ENCODE measurements at places on chromosomes 12 and 14. TPM values are rescaled to one million over a fixed set of nuclear protein-coding genes. Genes with fewer than 3 reads are reported as not detected.

The LRRC10 gene
- total RNA-seq, result not detected

DNA sequence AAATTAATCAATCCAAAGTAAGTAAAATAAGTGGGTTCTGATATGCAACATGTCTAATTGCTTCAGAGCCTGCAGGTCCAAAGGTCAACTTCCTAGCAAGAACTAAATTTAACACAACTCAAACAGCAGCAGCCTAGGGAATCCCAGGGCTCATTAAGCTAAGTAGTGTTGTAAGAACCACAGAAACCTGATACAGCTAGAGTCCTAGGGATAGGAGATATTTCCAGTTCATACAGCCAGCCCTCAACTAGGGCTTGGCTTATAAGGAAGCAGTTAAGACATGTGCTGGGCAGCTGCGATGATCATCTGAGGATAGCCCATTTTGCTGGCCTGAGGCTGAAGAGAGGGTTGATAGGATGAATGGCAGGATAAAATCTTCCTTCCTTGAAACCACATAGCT is at the start of gene OR4Q3:
OR4Q3 (plus strand) TSS at position 316 of the 400 bp plus-strand sequence.
- H3K27ac ChIP-seq, result no peak within 1 kb of the TSS
- no peaks in the 10 kb centered on the region for H3K4me1 ChIP-seq
- no peak for DNase-seq
- H3K36me3 ChIP-seq, result no peaks in the 10 kb centered on the region

- no peaks in the 10 kb centered on the region for H3K36me3 ChIP-seq
- H3K27me3 ChIP-seq, result peaks cover 75% of the 10 kb centered on the region
- H3K4me1 ChIP-seq, result peaks cover 8% of the 10 kb centered on the region
- peak overlapping the region; percentile 77 for H3K4me3 ChIP-seq
- no peak for DNase-seq
These were observed 34.9 kb upstream of the STON2 start for GRCh38 chr14:81435048-81435390.

The RAPGEF3 gene
- total RNA-seq, result 0.94 TPM

- H3K27ac ChIP-seq, result no peak overlapping the region
- peaks cover 2% of the 10 kb centered on the region for H3K36me3 ChIP-seq
- peaks cover 3% of the 10 kb centered on the region for H3K4me1 ChIP-seq
- no peak overlapping the region for H3K4me3 ChIP-seq
These were observed 217.5 kb upstream of the PPFIA2 start for GRCh38 chr12:81976661-81977060.

GRCh38 chr14:38941488-38941887 is 161.5 kb downstream of the SEC23A start:
- H3K27ac ChIP-seq, result no peak overlapping the region
- H3K27me3 ChIP-seq, result peaks cover 2% of the 10 kb centered on the region
- no peaks in the 10 kb centered on the region for H3K36me3 ChIP-seq
- no peak overlapping the region for H3K4me3 ChIP-seq
